Gastrocnemius medialis (tissue), 4 donors: ENCODE measurements at places on chromosomes 6 and 20. TPM values are rescaled to one million over a fixed set of nuclear protein-coding genes. Genes with fewer than 3 reads are reported as not detected.

The LAMA2 gene
- 113 TPM for total RNA-seq

The FAM209A gene
- total RNA-seq = not detected

The TRIM31 gene
- 0.39 TPM for total RNA-seq

The BMP7 gene
- total RNA-seq = 0.52 TPM

The HAO1 gene
- total RNA-seq = not detected

The DEFB124 gene
- not detected for total RNA-seq

The SLC17A2 gene
- total RNA-seq = 0.11 TPM

The SRSF12 gene
- not detected for total RNA-seq

The PTCHD4 gene
- 0.15 TPM for total RNA-seq

The OOEP gene
- not detected for total RNA-seq

The BPIFB2 gene
- total RNA-seq = not detected

The C6orf141 gene
- 1.0 TPM for total RNA-seq

The PTK6 gene
- total RNA-seq = not detected

The LRRN4 gene
- total RNA-seq = not detected

The FAM83C gene
- total RNA-seq = not detected

The PARD6B gene
- total RNA-seq = 2.4 TPM

The IYD gene
- total RNA-seq = not detected

The SLC32A1 gene
- total RNA-seq = not detected

The DDR1 gene
- total RNA-seq = 62.2 TPM

The TAAR8 gene
- total RNA-seq = not detected

The LRP11 gene
- total RNA-seq = 5.6 TPM

The LRRC73 gene
- not detected for total RNA-seq

The CST5 gene
- total RNA-seq = not detected

The EMILIN3 gene
- total RNA-seq = not detected

The HLA-A gene
- total RNA-seq = 154 TPM

The FAM209B gene
- not detected for total RNA-seq

The JPH2 gene
- total RNA-seq = 86.6 TPM

The TGM2 gene
- 12.8 TPM for total RNA-seq

The CUL7 gene
- 11.9 TPM for total RNA-seq

The HIVEP2 gene
- total RNA-seq = 24.4 TPM

The IPCEF1 gene
- total RNA-seq = not detected

The GDAP1L1 gene
- not detected for total RNA-seq

The SLPI gene
- 390 TPM for total RNA-seq

The MEP1A gene
- total RNA-seq = 1.00 TPM

The LGSN gene
- not detected for total RNA-seq

The PLN gene
- total RNA-seq = 278 TPM

The THEMIS gene
- 0.10 TPM for total RNA-seq
